CD4-positive, alpha-beta T cell (primary cell): ENCODE measurements at places on chromosomes 6 and 20.
A peak's percentile ranks its signal among the peaks of the same experiment; 100 is the strongest.

DNA sequence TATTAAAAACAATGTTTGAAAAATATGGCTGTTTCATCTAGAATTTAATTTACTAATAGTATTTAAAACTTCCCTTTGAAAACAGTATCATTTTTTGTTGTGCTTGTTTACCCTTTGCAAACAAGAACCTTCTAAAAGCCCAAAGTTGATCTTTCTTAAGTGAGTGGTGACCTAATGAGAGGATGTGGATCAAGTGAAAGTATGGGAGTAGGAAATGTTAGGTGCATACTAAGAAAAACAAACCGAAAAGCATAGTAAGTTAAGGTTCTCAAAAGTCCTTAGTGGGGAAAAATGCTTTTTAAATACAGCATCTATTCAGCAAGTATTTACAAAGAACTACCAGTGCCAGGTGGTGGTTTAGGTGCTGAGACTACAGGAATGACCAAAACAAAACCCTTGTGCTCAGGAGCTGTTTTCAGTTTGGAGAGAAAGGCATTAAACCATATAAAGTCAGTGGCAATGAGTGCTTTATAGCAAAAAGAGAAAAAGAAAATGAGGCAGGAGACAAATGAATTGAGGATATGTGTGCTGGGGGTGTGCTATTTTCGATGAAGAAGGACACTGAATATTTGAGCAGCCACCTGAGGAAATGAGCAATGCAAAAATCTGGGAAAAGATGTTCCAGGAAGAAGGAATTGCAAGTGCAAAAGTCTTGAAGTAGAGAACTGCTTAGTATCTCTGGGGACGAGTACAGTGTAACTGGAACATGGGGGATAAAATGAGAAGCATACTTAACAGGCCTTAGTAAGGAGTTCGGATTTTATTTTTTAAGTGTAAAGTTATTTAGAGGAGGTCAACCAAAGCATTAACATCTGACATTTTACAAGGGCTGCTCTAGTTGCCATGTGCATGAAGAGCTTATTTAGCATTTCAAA is 24.0 kb downstream of the RNF146 start:
- DNase-seq, result no peak

DNA sequence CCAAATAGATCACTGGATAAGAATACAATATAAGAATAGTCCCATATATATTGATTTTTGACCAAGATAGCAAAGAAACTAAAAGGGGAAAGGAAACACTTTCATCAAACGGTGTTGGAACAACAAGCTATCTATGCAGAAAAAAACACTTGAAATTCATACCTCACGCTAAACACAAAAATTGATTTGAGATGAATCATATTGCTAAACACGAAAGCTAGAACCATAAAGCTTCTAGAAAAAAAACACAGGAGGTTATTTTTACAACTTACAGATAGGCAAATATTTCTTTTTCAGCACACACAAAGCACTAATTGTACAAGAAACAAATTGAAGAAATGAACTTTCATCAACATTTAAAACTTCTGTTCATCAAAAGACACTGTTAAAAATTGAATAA is 36.7 kb upstream of the TMEM14A start:
- DNase-seq, result no peak

- peak; percentile 53 for DNase-seq
Measured at GRCh38 chr20:23937303-23938117, 51.1 kb downstream of the GGTLC1 start.

- DNase-seq, result no peak
Measured at GRCh38 chr20:62648318-62648995, 6.2 kb downstream of the SLCO4A1 start.

GRCh38 chr6:33858804-33859505 is 55.2 kb upstream of the MLN start:
- DNase-seq, result no peak

GRCh38 chr6:34146021-34146782 is at the start of gene GRM4:
Gene GRM4, minus strand, starts transcription at chr6:34146087. Its CDS starts 12,591 bp downstream, at chr6:34133496.
- no peak for DNase-seq

- DNase-seq, result no peak
Measured at GRCh38 chr6:136614350-136614749, 64.1 kb upstream of the MAP7 start.

- no peak for DNase-seq
Measured at GRCh38 chr20:37430778-37431460, 85.0 kb downstream of the SRC start.

DNA sequence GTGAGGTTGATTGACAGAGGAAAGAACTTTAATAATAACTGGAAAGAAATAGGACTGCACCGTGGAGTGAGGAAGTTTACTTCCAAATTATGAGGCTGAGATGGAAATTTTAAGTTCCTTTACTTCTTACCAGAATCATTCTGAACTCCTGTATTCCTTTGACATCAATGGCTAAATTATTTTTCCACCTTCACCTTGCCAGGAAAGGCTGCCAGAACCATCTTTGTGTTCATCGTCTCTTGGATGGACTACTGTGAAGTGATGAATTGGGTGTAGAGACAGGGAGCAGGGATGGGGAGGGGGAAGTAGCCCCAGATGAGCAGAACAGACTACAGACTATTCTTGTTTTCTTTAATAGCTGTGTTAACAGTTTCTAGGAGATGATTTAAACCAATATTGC is 102.1 kb upstream of the CEP162 start:
- no peak for DNase-seq

DNA sequence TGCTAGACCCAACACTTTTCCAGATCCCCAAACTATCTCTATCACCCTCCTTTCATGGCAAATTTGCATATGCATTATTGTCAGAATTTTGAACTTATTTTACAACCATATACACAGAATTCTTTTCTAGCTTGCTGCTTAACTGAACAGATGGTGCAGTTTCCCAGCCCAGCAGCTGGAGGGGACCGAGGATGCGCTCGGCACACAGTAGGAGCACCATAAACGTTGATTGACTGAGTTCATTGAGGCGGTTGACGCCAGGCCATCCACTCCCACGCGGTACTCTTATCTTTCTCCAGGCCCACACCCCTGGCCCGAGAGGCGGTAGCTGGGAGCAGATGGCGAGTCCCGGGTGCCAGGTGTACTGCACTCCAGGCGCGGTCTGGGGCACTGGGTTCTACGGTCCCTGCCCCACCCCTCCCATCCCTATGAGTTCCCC is 6.8 kb upstream of the SOX4 start:
- DNase-seq, result no peak

DNA sequence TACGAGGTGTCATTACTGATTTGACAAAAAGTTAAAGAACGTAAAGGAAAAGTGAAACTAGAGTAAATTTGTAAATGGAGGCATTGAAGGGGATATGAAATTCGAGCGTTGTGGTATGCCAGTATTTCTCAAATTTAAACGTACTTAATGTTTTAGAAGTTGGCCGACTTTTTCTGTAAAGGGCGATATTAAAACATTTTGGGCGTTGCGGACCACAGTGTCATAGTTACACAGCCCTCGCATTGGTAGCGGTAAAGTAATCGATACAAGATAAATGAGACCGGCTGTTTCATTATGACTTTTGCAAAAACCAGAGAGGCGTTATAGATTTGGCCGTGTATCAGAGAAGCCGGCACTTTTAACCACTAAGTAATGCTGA is 39.6 kb downstream of the OR2B2 start:
- no peak for DNase-seq

- no peak for DNase-seq
Measured at GRCh38 chr20:22824077-22824476, 211.0 kb upstream of the SSTR4 start.

- DNase-seq, result no peak
Measured at GRCh38 chr20:57672164-57672563, 37.7 kb downstream of the PMEPA1 start.

GRCh38 chr6:78436335-78436734 is 431.0 kb upstream of the IRAK1BP1 start:
- no peak for DNase-seq

DNA sequence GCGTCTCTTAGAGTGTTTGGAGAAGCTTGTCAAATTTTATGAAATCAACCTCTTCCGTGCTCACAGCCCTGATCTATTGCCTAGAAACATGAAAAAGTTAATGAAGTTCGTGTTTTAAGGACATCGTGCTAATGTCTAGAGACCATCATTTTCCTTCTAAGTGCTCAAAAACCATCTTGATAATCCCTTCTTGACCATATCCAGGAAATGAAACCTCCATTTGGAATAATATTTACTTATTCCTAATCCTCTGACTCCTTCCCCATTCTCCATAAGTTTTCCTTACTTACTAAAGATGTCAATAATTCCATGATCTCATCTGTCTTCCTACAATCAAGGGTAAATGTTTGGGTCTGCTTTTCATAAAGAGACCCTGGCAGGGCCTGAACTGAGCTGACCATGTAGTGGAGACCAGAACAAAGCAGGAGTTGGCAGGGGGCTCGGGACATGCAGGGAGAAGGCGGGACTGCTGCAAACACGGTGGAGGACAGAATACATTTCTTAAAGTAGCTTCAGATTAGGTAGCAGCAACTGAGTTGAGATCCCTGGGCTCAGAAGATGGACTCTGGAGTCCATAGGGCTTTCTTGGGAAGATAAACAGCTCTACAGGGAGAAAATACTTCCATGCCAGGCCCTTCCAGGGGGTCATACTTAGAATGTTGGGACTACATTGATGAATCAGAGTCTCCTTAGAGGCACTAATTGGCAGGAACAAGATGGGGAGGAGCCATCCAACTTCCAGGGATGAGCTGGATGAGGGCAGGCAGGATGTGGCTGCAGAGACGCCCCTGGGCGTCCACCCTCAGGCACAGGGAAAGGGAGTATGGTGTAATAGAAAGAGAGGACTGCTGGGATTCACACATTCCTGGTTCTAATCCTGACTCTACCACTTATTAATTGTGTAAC is 100.7 kb downstream of the RIN2 start:
- DNase-seq, result no peak

- DNase-seq, result no peak
Measured at GRCh38 chr6:27810768-27811450, 101.3 kb downstream of the OR2B2 start.

DNA sequence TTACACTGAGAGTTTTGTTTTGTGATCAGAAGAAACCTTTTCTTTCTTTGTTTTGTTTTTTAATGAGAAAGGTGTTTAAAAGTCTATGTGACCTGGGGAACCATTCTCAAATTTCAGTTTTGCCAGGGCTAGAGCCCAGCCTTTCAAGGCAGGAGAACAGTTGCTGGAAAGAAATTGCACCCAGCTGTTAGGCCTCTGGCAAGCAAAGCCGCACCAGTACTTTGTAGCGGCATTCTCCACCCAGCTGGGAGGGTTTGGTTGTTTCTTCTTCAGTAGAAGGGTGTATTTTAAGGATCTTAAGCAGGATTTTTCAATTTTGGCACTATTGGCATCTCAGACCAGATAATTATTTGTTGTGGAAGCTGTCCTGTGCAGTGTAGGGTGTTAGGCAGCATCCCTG is 16.6 kb upstream of the MAPK13 start:
- DNase-seq, result no peak

- no peak for DNase-seq
Measured at GRCh38 chr20:41879123-41879522, 260.9 kb upstream of the CHD6 start.
